ENCODE measurements at places on chromosomes 5 and 9. TPM values are rescaled to one million over a fixed set of nuclear protein-coding genes. Genes with fewer than 3 reads are reported as not detected.

DNA sequence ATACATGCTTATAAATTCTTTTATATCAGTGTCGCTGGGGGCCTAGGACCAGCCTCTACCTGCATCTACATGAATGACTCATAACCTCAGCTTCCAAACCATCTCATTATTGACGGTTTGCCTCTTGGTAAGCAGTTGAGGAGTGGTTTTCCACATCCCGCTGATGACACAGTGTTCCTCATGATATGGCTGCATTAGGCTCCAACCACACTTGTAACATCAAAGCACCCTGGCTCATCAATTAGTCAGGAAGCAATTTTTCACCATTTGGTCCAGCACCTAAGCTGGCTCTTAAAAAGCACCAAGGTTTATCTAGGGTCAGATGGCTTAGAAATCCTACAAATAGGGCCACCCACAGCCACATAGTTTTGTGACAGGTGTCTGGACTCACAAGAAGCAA is 402.4 kb downstream of the ARHGEF28 start:
- H3K27ac ChIP-seq: no peak overlapping the region
- H3K27me3 ChIP-seq: no peaks in the 10 kb centered on the region
- DNase-seq: no peak
- no peaks in the 10 kb centered on the region for H3K4me1 ChIP-seq
- H3K4me3 ChIP-seq: no peak overlapping the region

GRCh38 chr5:118989816-118990215 is 1.5 kb upstream of the DTWD2 start:
- H3K27ac ChIP-seq: peak overlapping the region; percentile 99
- H3K27me3 ChIP-seq: no peaks in the 10 kb centered on the region
- no peak overlapping the region for H3K4me3 ChIP-seq
- peaks cover 34% of the 10 kb centered on the region for H3K4me1 ChIP-seq

- no peaks in the 10 kb centered on the region for H3K4me1 ChIP-seq
- DNase-seq: no peak
Measured at GRCh38 chr5:19488786-19489185, 499.2 kb downstream of the CDH18 start.

DNA sequence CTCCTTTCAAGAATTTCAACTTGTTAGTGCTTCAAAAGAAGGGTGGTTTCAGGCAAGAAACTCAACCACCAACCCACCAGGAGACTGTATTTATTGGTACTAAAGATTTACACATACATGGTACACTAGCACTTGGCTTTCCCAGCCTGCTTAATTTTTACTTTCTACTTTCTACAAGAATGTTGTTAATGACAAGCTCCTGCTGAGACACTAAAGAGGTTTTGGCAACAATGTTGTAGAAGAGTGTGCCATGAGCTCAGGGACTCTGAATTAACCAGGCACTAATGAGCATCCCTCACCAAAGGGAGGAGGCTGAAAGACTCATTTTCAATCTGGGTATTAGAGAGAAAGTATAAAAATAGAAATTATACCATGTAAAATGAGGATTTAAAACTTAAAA is 195.0 kb downstream of the KIAA0825 start:
- no peak overlapping the region for H3K27ac ChIP-seq
- DNase-seq: no peak
- H3K27me3 ChIP-seq: no peaks in the 10 kb centered on the region
- no peak overlapping the region for H3K4me3 ChIP-seq
- no peaks in the 10 kb centered on the region for H3K36me3 ChIP-seq

DNA sequence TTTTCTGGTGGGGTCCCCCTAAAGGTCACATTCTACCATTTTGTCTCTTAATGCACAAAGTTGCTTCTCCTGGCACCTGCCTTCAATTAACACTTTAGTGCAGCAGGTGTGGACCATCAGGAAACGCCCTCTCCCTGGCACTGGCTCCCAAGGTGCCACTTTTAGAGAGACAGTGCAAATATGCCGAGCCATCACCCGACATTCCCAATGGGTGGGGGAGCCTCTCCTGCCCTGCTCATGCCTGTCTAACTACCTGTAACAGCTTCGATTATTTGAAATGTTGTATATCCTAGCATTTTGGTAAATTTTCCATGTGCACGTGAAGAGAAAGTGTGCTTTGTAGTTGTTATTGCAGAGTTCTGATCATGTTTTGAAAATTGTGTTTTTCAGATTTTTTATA is 13.2 kb upstream of the LRRC14B start:
- no peak overlapping the region for H3K4me3 ChIP-seq
- H3K4me1 ChIP-seq: no peaks in the 10 kb centered on the region
- H3K27ac ChIP-seq: no peak overlapping the region
- no peaks in the 10 kb centered on the region for H3K27me3 ChIP-seq
- no peaks in the 10 kb centered on the region for H3K36me3 ChIP-seq

PDE6A gene
- not detected for total RNA-seq

DNA sequence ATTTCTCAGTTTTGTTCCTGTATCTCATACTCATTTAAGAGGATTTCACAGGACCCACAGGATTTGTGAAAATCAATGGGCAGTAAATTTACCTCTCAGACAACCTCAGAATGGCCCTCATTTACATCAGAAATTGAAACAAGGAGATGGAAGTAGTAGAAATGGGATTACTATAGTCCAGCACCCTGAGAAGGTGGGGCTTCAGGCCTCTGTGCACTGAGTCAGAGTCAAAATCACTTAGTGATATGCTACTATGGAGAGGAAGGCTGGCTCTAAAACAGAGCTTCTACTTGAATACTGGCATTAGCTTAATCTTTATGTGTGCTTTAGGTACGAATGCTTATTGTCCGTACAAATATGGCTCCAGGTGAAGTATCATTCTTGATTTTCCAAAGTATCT is 159.3 kb downstream of the CEP120 start:
- H3K27me3 ChIP-seq: no peaks in the 10 kb centered on the region
- H3K27ac ChIP-seq: no peak overlapping the region
- no peak overlapping the region for H3K4me3 ChIP-seq
- H3K4me1 ChIP-seq: no peaks in the 10 kb centered on the region
- no peak for DNase-seq

DNA sequence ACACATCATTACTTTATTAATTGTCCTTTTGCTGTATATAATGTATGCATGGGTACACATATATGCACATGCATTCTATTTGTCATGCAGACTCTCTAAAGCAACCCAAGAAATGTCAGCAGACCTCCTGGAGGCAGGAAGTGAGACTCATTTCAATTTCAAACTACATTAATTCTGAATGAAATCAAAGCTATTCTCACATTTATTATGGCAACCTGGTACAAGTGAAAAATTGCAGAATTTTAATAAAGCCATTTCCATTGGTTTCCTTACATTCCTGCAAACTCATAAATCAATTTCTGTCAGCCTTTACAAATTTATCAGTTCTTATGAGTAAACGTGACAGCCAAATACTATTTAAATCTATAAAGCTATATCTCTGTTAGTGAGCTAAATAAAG is 430.4 kb upstream of the NUDT12 start:
- H3K4me3 ChIP-seq: no peak overlapping the region
- H3K36me3 ChIP-seq: no peaks in the 10 kb centered on the region
- H3K4me1 ChIP-seq: no peaks in the 10 kb centered on the region
- DNase-seq: no peak
- no peaks in the 10 kb centered on the region for H3K27me3 ChIP-seq

DNA sequence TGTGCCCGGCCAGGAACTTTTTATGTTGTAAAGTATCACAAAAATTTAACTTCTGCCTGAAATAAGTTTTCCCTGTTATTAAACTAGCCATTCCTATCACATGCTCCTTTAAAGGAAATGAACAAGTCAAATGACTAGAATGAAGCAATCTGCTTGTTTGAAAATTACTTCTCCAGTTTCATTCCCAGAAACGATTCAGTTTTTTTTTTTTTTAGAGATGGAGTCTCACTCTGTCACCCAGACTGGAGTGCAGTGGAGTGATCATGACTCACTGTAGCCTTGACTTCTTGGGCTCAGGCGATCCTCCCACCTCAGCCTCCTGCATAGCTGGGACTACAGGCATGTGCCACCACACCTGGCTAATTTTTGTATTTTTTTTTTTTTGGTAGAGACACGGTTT is 13.3 kb upstream of the GNG10 start:
- DNase-seq: no peak
- no peaks in the 10 kb centered on the region for H3K27me3 ChIP-seq
- H3K27ac ChIP-seq: no peak overlapping the region
- peaks cover 2% of the 10 kb centered on the region for H3K36me3 ChIP-seq
- H3K4me3 ChIP-seq: no peak overlapping the region

- peak; percentile 57 for DNase-seq
- no peaks in the 10 kb centered on the region for H3K36me3 ChIP-seq
- no peaks in the 10 kb centered on the region for H3K27me3 ChIP-seq
- H3K4me3 ChIP-seq: no peak overlapping the region
Measured at GRCh38 chr5:18393565-18394442, 759.5 kb downstream of the TAF11L14 start.

DNA sequence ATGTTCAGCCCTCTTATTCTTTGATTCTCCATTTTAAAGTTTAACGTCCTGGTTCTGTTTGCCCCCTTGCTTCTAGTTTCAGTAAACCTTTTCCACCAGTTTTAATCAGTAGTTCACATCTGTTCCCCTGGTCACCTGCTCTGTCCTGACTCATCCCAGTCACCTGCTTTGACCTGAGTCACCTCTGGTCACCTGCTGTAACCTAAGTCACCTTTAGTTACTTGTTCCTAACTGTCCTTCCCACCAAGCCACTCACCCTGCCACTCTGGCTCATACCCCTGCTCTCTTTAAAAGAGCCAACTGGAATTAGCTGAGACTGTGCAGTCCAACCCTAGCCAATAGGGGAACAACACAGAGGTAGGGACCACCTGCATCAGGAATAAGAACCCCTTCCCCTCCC is 43.0 kb downstream of the SEMA6A start:
- peaks cover 51% of the 10 kb centered on the region for H3K4me1 ChIP-seq
- H3K27me3 ChIP-seq: no peaks in the 10 kb centered on the region
- no peaks in the 10 kb centered on the region for H3K36me3 ChIP-seq
- H3K27ac ChIP-seq: no peak overlapping the region
- DNase-seq: no peak

GRCh38 chr5:43685252-43685950 is 82.4 kb downstream of the NNT start:
- H3K36me3 ChIP-seq: no peaks in the 10 kb centered on the region
- H3K4me1 ChIP-seq: peaks cover 9% of the 10 kb centered on the region
- H3K27me3 ChIP-seq: no peaks in the 10 kb centered on the region
- no peak overlapping the region for H3K4me3 ChIP-seq
- no peak for DNase-seq

LCN1 gene
- total RNA-seq: not detected

DNA sequence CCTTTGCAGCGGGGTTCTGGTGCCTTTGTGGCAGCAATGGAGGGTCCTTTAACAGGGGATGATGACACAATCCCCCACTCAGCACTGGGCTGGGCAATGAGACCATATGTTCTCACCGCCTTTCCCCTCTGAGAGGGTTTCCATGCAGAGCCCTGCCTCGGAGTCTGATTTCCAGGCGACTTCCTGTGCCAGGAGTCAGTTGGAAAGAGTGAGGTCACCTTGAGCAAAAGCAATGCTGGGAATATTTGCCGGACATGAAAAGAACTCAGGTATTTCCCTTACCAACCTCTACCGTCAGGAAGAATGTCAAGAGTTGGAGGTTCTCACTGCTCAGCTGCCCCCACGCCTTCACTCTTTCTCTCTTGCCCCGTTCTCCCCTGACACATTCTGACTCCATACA is 284.2 kb upstream of the IRX1 start:
- DNase-seq: no peak
- no peak overlapping the region for H3K4me3 ChIP-seq
- H3K27me3 ChIP-seq: no peaks in the 10 kb centered on the region
- no peaks in the 10 kb centered on the region for H3K36me3 ChIP-seq
- peak overlapping the region; percentile 73 for H3K27ac ChIP-seq
- peaks cover 4% of the 10 kb centered on the region for H3K4me1 ChIP-seq

DNA sequence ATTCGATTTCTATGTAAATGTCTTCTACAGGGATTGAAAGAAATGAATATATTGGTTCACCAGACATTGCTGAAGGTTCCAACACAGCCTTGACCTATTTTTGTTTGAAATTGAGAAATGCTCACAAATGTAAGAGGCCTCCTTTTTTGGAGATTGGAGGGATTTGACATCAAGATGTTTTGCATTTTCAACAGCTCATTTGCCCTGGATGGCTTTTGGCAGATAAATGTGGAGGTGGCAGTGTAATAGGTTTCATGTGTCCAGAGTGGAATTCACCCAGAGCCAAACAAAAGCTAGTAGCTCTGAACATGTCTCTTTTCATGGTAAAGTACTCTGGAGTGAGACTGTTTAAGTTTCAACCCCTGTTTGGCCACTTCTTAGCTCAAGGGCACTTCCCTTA is 77.3 kb downstream of the PALM2AKAP2 start:
- H3K36me3 ChIP-seq: no peaks in the 10 kb centered on the region
- no peak overlapping the region for H3K27ac ChIP-seq
- H3K4me1 ChIP-seq: no peaks in the 10 kb centered on the region
- no peak for DNase-seq

GRCh38 chr5:10317825-10318682 is 10.4 kb upstream of the CMBL start:
- H3K27me3 ChIP-seq: no peaks in the 10 kb centered on the region
- no peak overlapping the region for H3K27ac ChIP-seq
- no peak overlapping the region for H3K4me3 ChIP-seq
- no peak for DNase-seq
- H3K4me1 ChIP-seq: no peaks in the 10 kb centered on the region

DNA sequence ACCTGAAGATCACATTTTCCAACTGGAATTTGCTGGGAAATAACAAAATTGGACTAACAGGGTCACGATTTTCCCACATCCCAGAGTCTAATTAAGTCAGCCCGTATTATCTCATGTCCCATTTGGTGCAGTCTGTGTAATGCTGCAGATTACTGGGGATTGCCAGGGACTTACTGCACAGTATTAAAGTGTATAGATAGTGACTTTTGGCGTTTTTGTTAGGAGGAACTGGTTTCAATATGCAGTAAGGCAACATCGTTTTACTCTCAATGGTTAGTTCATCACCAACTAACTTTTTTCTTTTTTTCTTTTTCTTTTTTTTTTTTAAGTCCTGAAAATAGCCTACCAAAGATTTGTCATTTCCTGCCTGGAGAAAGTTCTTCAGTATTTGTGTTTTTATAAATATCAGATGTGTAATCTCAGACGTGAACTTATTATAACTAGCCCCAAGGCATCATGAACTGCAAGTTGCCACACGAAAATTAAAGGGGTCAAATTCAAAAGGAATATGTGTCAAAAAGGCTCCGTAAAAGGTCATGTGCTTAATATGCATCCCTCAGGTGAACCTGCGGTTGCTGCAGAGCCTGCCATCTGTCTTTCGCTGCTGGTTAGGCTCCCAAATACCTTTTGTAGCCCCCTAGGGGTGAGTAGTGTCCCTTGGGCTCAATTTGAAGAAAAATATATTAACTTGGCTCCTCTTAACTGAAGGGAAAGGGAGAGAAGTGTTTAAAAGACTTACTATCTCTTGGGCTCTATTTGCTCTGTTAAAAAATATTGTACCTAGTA is 176.7 kb upstream of the ADAMTSL1 start:
- no peak overlapping the region for H3K27ac ChIP-seq
- no peak overlapping the region for H3K4me3 ChIP-seq
- H3K4me1 ChIP-seq: no peaks in the 10 kb centered on the region

GRCh38 chr5:64775291-64775690 is 6.6 kb downstream of the CWC27 start:
- DNase-seq: no peak
- no peaks in the 10 kb centered on the region for H3K36me3 ChIP-seq
- no peaks in the 10 kb centered on the region for H3K27me3 ChIP-seq

MRRF gene
- total RNA-seq: 11.9 TPM

PCDHGA2 gene
- total RNA-seq: 2.0 TPM

GRM6 gene
- not detected for total RNA-seq

CDHR2 gene
- total RNA-seq: not detected

- no peak for DNase-seq
- no peak overlapping the region for H3K27ac ChIP-seq
- H3K4me3 ChIP-seq: no peak overlapping the region
Measured at GRCh38 chr9:84869091-84869490, 199.6 kb downstream of the NTRK2 start.

SH2D3C gene
- 3.3 TPM for total RNA-seq

Measured in body of pancreas (tissue), 4 donors.